ENCODE measurements at places on chromosomes 7 and 10. TPM values are rescaled to one million over a fixed set of nuclear protein-coding genes. Genes with fewer than 3 reads are reported as not detected.
A peak's percentile ranks its signal among the peaks of the same experiment; 100 is the strongest.

DNA sequence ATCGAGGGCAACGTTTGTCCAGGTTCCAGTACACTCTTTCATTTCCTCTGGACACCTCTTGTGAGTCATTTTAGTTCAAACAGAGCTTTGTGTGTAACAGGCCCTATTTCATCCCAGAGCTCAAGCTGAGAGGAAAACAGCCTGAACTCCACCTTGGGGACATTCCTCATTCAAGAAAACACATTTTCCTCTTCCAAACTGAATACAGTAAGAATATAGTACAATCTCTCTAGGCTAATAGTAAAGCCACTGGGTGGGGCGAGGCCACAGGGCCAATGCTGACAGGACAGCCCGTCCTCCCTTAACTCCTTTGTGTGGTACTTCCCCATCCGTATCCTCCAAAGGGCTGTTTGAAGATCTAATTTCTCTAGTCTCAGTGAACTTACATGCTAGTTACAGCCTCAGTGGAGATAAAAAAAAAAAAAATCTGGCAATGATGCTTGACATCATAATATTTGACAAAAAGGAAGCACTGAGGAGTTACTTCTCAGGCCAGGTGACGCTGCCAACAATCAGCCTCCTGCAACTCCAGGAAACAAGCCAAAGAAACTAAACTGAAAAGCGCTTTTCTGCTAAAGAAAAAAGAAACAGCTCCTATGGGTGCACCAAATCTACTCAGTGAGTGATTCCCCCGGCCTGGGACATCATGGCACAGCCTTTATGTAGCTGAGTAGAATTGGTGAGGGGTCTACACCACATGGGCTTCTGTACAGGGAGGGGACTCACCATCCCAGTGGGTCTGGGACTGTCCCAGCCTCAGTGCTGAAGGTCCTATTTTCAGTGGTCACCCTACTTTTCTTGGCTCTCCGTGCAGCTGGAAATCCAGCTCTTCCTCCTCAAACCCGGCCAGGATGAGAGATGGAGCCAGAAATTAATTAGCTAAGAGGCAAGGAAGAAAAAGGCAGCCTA lies 238.2 kb upstream of the NEBL start:
- no peak for DNase-seq

DNA sequence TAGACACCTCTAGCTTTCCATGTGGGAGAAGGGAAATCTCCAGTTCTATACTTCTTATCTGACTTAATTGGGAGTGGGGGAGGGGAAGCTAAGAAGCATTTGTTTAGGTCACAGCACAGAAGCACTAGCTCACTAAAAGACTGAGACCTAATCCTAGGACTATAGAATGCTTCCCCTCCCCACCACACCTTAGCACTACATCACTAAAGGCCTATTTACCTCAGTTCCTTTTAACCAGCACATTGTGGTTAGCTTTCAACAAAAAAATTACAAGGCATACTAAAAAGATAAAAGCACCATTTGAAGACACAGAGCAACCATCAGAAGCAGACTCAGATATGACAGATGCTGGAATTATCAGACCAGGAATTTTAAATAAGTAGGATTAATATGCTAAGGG lies 53.8 kb upstream of the ADRA2A start:
- no peak for DNase-seq

DNA sequence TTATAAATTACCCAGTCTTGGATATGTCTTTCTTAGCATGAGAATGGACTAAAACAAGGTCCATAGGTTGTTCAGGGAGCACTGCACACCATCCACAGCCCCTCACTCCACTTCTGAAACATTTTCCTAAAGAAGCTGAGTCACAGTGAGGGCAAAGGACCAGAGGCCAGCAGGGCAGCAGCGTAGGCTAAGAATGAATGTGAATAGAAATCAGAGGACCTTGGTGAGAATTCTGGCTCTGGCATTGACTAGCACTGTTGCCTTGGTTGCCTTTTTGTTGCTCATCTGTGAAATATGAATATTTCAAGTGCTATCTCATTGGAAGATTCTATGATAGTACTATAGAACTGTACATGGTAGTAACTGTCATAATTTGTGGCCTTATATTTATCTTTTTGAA lies 41.7 kb upstream of the TOMM7 start:
- no peak for DNase-seq

Gene TEX36
- total RNA-seq = not detected

DNA sequence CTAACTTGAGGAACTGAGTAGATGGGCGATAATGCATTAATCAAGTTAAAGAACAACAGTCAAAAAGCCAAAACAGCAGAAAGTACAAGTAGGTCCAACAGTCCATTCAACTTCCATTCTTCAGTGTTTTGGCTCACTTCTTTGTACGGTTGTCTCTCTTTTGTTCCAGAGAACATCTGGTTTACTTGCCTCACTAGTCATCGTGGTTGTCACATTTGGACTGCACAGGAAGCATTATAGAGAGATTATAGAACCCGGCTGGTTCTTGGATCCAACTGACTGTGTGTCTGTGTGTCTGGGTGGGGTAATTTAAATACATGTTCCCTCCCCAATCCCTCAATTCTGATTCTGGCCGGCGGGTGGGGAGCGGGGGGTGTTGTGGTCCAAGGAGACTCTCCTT lies 1.8 kb upstream of the CEP41 start:
- no peak for DNase-seq

DNA sequence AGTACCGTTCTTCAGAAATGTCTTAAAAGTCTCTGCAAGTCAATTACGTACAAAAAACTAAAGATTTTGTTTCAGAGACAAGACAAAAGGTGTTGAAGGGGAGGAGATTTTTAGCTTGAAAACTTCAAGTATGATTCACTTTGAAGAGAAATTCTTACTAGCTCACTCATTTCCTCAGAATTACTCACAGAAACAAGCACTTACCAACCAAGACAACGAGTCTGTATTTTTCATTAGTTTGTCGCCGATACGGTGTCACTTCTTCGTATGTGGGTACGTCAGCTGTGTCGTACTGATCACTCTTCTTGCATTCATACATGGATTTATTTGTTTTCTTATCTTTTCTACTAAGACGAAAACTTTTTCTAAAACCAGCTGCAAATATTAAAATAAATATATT lies 90.6 kb upstream of the ODAD2 start:
- DNase-seq = peak; percentile 52

Gene RARRES2
- 26.1 TPM for total RNA-seq

GRCh38 chr7:47479821-47480575 lies 101.9 kb downstream of the TNS3 start:
- DNase-seq = no peak

Gene OPN4
- total RNA-seq = not detected

DNA sequence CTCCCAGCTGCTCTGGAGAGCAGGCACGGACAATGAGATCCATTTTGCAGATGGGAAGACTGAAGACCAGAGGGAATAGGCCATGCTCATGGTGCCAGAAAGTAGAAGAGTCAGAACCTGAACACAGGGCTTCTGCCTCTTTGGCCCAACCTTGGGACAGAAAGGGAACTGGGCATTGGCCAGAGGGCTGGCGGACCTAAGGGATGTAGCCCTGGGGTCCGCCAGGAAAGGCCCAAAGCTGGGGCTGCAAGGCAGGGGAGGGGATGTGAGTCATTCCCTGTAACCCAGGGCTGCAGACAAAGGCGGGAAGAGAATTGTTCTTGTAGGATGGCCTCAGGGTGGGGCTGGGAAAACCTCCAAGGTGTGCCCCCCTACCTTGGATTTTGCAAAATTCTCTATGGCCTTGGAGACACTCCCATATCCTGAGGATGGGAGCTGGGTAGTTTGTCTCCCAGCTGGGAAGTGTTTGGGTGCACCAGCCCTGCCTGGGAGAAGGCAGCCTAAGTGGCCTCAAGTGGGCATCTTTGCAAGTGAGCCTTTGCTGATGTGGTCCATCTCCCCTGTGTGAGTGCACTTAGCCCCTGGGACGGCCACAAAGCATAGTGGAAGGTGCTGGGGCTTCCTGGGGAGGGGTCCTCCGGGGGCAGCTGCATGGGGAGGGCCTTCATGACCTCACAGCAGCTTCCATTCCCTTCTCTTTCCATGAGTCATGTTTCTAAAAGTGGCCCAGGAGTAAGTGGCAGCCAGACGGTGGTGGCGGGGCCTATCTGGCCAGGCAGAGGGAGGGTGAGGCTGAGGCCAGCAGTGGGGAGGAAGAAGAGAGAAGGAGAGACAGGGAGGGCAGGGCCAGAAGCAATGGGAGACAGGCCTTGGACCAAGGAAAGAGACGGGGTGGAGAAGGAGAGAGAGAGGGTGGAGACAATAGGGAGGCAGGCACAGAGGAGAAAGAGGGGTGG lies 9.2 kb downstream of the AQP1 start:
- peak; percentile 91 for DNase-seq

Gene CALHM1
- not detected for total RNA-seq

Gene ZNF239
- total RNA-seq = 4.7 TPM

- peak; percentile 93 for DNase-seq
Observed at GRCh38 chr10:127907411-127908105, 655 bp downstream of the PTPRE start.

DNA sequence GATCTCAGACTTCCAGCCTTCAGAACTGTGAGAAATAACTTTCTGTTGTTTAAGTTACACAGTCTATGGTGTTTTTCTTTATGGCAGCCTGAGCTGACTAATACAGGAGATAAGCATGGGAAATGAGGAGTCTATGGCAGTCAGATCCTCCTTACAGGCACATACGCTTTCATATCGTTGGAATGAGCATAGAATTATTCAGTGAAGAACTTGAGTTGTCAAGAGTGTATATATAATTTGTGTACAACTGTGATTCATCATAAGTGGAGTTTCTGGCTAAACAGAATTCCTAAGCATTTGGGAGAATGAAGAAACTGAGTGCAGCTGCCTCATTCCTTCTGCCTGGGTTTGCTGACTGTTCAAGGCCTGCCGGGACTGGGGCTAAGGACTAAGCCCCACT lies 516.7 kb downstream of the ADRA2A start:
- no peak for DNase-seq

- DNase-seq = no peak
Observed at GRCh38 chr10:75662715-75663114, 231.3 kb downstream of the LRMDA start.

Gene OR2A5
- total RNA-seq = not detected

All from osteoblast (primary cell).